Umbilical cord (tissue), 2 donors: ENCODE measurements at places on chromosomes 12 and 14. TPM values are rescaled to one million over a fixed set of nuclear protein-coding genes. Genes with fewer than 3 reads are reported as not detected.

DNA sequence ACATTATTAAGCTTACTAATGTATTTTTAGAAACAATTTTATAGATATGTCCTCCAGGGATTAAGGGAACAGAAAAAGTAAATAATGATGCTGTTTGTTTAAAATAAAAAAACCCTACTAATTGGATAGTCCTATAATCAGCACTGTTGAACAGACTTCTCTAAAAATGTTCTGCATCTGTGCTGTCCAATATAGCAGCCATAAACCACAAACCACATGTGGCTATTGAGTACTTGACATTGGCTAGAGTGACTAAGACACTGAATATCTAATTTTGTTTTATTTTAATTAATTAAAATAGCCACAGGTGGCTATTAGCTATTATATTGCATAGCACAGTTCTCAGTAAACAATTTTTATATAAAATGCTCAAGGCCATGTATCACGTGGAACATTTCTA, 210.4 kb downstream of the DPY19L2 start:
- DNase-seq = no peak

GRCh38 chr12:15244341-15244740, 23.1 kb upstream of the RERG start:
- DNase-seq = no peak

- DNase-seq = no peak
Observed at GRCh38 chr14:75820761-75821160, 159.7 kb downstream of the TTLL5 start.

- no peak for DNase-seq
Observed at GRCh38 chr14:103091883-103092222, 2.7 kb upstream of the EXOC3L4 start.

DNA sequence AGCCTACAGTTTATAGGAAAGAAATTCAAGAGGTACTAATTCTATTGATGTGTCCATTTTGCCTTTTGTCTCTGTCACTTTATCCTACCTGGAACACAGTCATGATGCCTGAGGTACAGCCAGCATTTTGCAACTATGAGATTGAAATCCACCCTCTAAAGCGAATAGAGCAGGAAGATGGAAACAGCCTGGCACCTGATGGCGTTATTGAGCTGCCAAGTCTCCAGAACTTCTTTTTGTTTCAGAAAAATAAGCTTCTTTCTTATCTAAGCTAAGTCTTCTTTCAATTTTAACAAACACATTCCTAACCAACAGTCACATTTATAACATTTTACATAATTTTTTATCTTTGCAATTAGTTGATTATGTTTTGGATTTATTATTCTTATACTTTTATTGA, 182.1 kb downstream of the PAWR start:
- DNase-seq = no peak

KLHL33 gene
- 6.3 TPM for total RNA-seq
